Stomach (tissue), 19 donors: ENCODE measurements at places on chromosomes 4 and X.
A peak's percentile ranks its signal among the peaks of the same experiment; 100 is the strongest.

DNA sequence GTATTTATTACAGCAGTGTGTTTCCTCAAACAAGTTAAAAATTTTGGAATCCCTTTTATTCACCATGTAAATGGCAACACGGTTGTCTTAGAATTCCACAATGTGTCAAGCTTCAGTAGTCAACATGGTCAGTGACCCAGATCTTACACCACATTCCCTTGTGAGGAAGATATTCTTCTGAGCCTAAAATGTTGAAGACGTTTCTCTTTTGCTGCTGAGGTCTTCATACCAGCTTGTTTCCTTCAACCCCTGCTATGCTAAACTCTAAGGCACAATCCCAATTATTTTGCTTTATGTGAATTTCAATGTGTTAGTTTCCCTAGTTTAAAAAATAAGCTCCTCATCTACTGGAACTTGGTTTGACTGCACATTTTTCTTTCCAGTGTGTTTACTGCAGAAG is 17.6 kb upstream of the LDB2 start:
- peak; percentile 48 for DNase-seq

DNA sequence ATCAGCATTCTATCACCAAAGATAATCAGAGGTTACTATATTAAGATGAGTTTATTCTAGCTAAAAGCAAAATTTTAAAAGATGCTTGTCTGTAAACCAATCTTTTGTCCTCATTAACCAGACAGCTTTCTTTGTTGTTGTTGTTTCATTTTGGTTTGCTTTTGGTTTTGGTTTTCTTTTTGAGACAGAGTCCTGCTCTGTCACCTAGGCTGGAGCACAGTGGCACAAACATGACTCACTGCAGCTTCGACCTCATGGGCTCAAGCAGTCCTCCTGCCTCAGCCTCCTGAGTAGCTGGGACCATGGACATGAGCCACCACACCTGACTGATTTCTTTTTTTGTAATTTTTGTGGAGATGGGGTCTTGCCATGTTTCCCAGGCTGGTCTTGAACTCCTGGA is 102.9 kb downstream of the COX18 start:
- no peak for DNase-seq

DNA sequence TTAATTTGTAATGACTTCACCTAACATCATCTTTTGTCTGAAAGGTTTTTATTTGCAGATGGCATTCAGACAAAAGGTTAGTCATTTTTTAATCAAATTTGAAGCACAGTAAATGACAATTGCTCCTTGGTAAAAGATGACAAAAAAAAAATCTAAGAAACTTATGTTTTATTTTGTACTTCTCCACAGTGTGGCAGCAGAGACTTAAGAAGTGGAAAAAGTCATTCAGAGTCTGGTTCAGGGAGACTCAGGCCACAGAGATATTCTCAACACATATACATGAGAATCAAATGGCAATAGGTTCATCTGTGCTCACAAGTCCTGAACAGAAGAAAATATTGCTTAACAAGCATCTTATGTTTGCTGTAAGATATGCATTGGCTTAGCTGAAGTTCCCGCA is 436.2 kb downstream of the KCNIP4 start:
- DNase-seq: peak; percentile 69

GRCh38 chr4:83852085-83852451 is 316.2 kb downstream of the GPAT3 start:
- DNase-seq: no peak

GRCh38 chrX:47900833-47901232 is 64.1 kb downstream of the ZNF81 start:
- DNase-seq: no peak

DNA sequence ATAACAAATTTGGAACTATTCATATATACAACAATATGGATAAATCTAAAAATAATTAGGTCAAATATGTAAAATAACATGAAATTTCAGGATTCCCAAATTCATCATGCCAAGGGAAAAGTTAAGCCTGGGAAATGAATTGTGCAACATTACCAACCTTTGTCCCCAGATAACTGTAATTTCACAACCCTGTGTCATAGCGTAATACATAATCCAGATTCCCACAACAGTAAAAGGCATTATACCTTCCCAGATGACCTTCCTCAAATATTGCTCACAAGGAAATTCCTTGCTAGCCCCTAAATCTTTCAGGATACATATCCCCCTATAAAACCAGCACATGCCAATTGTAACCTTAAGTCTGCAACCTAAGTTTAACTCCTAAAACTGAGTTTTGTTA is 32.9 kb upstream of the RAB40A start:
- DNase-seq: no peak

- DNase-seq: no peak
Observed at GRCh38 chrX:16479206-16479869, 170.6 kb upstream of the S100G start.

- DNase-seq: no peak
Observed at GRCh38 chr4:152220201-152220666, 315.7 kb downstream of the FBXW7 start.

DNA sequence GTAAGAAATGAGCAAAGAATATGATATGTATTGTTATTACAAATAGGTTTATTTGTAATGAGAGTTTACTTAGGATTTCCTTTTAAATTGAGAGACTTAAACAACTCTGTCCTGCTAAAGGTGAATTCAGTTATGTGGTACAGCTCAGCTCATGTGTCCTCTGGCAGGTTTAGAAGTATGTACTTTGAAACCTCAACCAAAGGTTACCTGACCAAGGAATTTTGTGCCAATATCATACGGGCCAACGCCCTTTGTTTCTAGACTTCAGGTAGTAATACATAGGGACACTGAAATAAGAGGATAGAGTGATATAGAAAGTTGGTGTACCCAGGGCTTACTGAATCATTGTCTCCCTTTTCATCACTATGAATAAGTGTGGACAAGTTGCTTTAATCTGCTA is 25.7 kb downstream of the SLAIN2 start:
- peak; percentile 27 for DNase-seq

DNA sequence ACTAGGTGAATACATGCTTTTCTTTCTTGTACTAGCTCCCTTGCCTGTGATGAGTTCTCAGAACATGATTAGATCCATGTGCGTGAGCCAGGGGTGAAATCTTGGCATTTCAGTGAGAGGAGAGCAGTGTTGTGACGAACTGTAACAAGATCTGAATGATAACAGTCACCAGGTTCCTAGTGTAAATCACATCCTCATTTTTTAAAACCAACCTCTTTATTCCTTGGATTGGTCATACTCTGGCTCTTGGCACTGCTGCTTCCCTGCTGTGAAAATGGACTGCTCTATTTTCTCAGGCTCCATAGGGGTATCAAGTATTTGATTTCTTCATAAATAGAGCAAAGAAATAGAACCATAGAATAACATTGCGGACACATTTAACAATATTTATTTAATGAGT is 206.3 kb downstream of the SLC4A4 start:
- peak; percentile 21 for DNase-seq

DNA sequence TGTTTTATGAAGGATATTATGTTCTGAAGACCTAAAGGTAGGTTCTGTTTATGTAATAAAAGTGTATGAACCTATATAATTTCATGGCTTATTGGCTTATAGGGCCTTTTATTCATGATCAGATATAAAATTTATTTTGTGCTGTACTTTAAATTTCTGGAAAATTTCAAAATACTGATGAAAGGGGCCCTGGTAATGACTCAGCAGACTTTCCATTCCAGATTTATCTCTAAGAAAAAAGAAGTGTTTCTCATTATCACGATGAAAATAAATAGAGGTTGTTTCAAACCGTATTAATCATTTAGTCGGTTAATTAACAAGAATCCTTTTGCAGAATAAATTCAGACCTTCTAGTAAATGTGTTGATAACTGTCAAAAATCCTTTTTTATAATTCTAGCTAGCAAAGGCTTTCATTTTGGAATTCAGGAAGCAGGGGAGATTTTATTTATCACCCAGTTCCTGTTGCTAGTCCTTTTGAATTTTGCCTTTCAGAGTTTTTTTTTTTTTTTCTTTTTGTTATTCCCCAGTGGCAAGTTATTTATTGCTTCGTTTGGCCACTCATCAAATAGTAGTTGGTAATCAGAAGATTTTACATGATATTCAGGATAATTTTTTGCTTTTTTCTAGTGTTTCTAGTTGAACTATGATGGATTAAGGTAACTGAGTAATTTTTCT is 5.4 kb upstream of the TAPT1 start:
- DNase-seq: no peak

GRCh38 chrX:120321520-120322281 is 10.4 kb upstream of the TMEM255A start:
- DNase-seq: no peak

- DNase-seq: no peak
Observed at GRCh38 chr4:183139058-183139750, 40.1 kb downstream of the WWC2 start.
